ENCODE measurements at places on chromosomes 3 and 15. TPM values are rescaled to one million over a fixed set of nuclear protein-coding genes. Genes with fewer than 3 reads are reported as not detected.
A peak's percentile ranks its signal among the peaks of the same experiment; 100 is the strongest.

The TFG gene
- total RNA-seq = 105 TPM

The SAMMSON gene
- total RNA-seq = not detected

The CHCHD4 gene
- total RNA-seq = 7.6 TPM

The IQCF2 gene
- not detected for total RNA-seq

DNA sequence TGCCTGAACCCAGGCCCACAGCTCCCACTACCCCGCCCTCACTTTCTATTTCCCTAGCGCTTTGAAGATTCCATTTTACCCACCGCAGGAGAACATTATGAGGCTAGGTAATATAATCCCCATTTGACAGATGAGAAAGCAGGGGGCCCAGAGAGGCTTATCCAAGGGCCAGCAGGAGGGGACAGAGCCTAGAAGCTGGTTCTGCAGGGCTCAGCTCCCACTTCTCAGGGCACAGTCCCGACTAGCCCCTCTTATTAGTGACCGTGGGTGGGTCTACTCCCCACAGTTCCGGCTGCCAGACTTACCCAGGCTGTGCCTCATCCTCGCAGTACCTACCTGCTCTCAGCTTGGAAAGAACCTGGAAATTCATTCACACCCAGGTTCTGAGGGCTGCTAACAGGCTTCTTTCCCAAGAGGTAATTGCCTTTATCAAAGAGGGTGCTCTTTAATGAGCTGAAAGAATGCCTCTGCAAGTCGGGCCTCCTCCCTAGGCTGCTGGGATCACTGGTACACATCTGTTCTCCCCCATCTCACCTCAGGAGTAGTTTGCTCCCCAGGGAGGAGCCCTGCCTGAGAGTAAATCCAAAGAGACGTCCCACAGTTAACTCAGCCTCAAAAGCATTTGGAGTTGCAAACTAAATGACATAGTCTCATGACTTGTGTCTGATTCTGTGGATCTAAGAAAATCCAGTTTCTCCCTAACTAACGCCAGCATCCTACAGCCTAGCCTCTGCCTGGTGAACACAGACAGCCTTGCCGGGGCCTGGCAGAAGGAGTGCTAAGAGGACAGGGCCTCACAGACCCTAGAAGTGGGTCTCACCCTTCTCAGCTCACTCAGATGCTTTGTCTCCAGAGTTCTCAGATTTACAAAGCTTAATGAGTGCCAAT lies 125.0 kb downstream of the CHSY1 start:
- H3K27ac ChIP-seq = peak overlapping the region; percentile 86
- H3K27me3 ChIP-seq = no peaks in the 10 kb centered on the region
- DNase-seq = peak; percentile 53
- H3K4me3 ChIP-seq = no peak overlapping the region
- no peaks in the 10 kb centered on the region for H3K36me3 ChIP-seq
- peaks cover 20% of the 10 kb centered on the region for H3K4me1 ChIP-seq

- no peak overlapping the region for H3K4me3 ChIP-seq
- no peaks in the 10 kb centered on the region for H3K27me3 ChIP-seq
- DNase-seq = no peak
- no peak overlapping the region for H3K27ac ChIP-seq
- H3K36me3 ChIP-seq = no peaks in the 10 kb centered on the region
- no peaks in the 10 kb centered on the region for H3K4me1 ChIP-seq
Observed at GRCh38 chr3:9111866-9112265, 137.6 kb downstream of the SRGAP3 start.

GRCh38 chr3:121989943-121990342 lies 32.1 kb downstream of the ILDR1 start:
- peak; percentile 23 for DNase-seq
- H3K27me3 ChIP-seq = no peaks in the 10 kb centered on the region
- H3K36me3 ChIP-seq = no peaks in the 10 kb centered on the region

DNA sequence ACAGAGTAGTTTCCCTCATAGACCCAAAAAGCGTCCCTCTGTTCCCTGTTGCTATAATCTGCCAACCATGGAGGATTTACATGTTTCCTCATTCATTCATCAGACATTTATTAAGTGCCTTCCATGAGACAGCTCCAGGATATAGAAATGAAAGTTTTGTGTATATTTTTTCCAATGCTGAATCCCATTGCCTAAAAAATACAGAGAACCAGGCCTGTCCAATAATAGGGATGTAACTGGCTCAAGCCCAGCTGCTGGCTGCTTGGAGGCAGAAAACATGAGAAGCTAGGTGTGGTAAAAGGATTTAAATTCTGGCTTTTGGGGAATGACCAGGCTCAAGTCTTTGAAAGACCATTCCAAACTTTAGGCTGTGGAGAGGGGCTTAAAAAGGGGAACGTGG lies 41.5 kb downstream of the RARB start:
- H3K36me3 ChIP-seq = no peaks in the 10 kb centered on the region
- H3K27ac ChIP-seq = no peak overlapping the region
- H3K4me1 ChIP-seq = peaks cover 11% of the 10 kb centered on the region
- no peaks in the 10 kb centered on the region for H3K27me3 ChIP-seq
- H3K4me3 ChIP-seq = no peak overlapping the region
- no peak for DNase-seq

GRCh38 chr3:197880491-197881269 lies 69.3 kb upstream of the RPL35A start:
- DNase-seq = peak; percentile 15
- peak overlapping the region; percentile 79 for H3K27ac ChIP-seq
- peaks cover 16% of the 10 kb centered on the region for H3K36me3 ChIP-seq
- no peak overlapping the region for H3K4me3 ChIP-seq
- peaks cover 21% of the 10 kb centered on the region for H3K4me1 ChIP-seq

- H3K4me1 ChIP-seq = peaks cover 29% of the 10 kb centered on the region
- DNase-seq = no peak
- no peak overlapping the region for H3K27ac ChIP-seq
- H3K4me3 ChIP-seq = no peak overlapping the region
- H3K36me3 ChIP-seq = no peaks in the 10 kb centered on the region
Observed at GRCh38 chr3:139529662-139530061, 9.9 kb downstream of the RBP1 start.

DNA sequence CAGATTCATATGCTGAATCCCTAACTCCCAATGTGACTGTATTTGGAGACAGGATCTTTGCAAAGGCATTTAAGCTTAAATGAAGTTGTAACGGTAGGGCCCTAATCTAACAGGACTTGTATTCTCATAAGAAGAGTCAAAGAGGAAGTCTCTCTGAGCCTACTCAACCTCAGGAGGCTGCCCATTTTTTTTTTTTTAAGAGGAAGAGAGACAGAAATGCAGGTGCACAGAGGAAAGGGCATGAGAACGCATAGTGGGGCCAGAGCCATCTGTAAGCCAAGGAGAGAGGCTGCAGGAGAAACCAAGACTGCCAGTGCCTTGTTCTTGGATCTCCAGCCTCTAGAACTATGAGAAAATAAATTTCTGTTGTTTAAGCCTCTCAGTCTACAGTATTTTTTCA lies 28.4 kb downstream of the ZNF860 start:
- H3K27ac ChIP-seq = no peak overlapping the region
- DNase-seq = no peak
- no peaks in the 10 kb centered on the region for H3K4me1 ChIP-seq
- no peaks in the 10 kb centered on the region for H3K36me3 ChIP-seq
- H3K27me3 ChIP-seq = no peaks in the 10 kb centered on the region

- no peak overlapping the region for H3K27ac ChIP-seq
- no peaks in the 10 kb centered on the region for H3K36me3 ChIP-seq
- H3K4me3 ChIP-seq = no peak overlapping the region
- H3K4me1 ChIP-seq = no peaks in the 10 kb centered on the region
Observed at GRCh38 chr3:132817646-132818177, 95.5 kb upstream of the NPHP3 start.

DNA sequence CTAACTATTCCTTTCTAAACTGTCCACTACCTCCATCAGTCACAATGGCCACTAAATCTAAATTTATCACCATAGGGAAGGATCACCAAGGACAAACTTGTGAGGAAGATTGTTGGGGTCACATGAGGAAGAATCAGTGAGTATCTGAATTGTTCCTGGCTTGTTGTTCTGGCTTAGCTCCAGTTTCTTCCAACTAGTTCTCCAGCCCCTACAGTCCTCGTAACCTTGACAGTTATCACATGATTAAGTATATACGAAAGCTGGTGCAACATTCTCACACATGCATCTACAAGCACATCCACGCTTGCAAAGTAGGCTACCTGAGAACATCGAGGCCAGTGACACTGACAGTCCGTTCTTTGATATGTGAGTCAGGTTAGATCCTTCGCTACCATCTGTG lies 46.0 kb downstream of the RUBCN start:
- no peak overlapping the region for H3K4me3 ChIP-seq
- H3K27ac ChIP-seq = no peak overlapping the region

DNA sequence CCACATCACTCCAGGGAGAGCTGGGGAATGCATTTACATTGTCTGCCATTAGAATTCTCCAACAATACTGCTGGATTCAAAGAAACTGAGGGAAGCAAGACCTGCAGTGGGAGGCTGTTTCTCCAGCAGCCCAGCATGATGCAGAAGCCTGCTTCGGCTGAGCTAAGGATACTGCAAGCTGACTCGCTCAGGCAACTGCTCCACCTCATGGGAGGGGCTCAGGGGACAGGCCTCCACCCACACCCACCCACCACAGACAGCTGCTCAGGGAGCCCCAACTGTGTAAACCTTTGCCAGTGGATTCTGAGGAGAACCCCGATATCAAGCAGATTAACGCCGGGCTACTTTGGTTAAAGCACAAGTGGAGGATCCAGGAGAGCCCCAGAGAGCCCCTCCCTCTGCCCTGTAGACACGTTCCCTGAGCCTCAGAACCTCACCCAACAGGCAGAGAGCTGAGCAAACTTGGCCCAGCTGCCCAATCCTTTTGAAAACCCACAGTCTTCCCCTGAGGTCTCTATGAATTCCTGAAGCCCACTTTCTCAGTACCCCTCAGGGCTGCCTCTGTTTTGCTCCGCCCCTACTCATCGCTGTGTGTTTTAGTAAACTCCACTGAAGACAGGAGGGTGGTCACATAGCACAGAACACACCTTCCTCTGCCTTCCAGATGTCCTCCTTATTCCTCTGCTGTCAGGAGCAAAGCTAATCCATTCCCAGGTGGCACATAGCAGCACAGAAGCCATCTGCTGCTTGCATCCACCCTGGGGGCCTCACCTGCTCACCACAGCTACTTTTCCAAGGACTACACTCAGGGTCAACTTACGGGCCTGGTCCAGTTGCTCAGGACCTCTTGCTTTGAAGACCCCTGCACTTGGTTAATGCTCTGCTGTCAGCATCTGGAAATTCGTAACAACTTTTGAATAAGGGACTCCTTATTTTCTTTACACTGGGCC lies 269.0 kb downstream of the ABHD5 start:
- H3K36me3 ChIP-seq = no peaks in the 10 kb centered on the region
- peak; percentile 32 for DNase-seq
- H3K4me3 ChIP-seq = no peak overlapping the region
- H3K27me3 ChIP-seq = no peaks in the 10 kb centered on the region
- H3K4me1 ChIP-seq = peaks cover 25% of the 10 kb centered on the region
- no peak overlapping the region for H3K27ac ChIP-seq

DNA sequence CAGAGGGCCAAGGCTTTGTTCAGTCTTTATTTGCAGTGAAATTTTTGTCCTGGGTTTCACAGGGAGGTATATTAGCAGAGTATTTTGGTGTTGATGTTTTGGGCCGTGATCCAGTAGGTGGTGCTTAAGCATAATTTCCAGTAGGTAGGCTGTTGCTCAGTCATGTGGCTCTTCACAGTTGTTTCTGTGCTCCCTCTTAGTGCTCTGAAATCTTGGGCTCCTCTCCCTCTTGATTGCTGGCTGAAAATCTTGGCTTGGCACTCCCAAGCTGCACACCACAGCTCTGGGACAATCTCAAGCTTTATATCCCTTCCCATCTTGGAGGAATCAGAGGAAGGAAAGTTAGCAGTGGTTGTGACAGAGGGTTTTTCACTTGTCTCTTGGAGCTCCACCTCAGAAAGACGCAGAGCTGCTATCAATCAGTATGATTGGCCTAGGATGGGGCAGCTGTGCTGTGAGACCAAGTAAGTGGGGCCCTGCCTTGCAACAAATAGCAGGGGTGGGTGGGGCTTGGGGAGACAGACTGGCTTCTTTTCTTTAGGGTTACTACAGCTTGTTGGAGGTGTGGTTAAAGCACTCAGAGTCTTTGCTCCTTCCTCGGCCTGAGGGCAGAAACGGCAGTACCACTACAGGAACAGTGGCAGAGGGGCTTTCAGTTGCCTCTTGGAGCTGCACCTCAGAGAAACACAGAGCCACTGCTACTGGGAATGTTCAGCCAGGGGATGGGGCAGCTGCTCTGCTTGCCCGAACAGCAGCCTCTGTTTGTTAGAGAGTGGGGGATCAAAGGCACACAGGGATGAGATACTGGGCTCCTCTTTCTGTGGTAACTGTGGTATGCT lies 627.0 kb downstream of the SI start:
- H3K4me3 ChIP-seq = no peak overlapping the region
- H3K27ac ChIP-seq = no peak overlapping the region
- no peaks in the 10 kb centered on the region for H3K36me3 ChIP-seq
- no peaks in the 10 kb centered on the region for H3K4me1 ChIP-seq
- H3K27me3 ChIP-seq = no peaks in the 10 kb centered on the region

- H3K27me3 ChIP-seq = no peaks in the 10 kb centered on the region
- H3K27ac ChIP-seq = no peak overlapping the region
- no peak for DNase-seq
- no peaks in the 10 kb centered on the region for H3K36me3 ChIP-seq
- peaks cover 12% of the 10 kb centered on the region for H3K4me1 ChIP-seq
Observed at GRCh38 chr15:90423801-90424319, 35.8 kb downstream of the IQGAP1 start.

DNA sequence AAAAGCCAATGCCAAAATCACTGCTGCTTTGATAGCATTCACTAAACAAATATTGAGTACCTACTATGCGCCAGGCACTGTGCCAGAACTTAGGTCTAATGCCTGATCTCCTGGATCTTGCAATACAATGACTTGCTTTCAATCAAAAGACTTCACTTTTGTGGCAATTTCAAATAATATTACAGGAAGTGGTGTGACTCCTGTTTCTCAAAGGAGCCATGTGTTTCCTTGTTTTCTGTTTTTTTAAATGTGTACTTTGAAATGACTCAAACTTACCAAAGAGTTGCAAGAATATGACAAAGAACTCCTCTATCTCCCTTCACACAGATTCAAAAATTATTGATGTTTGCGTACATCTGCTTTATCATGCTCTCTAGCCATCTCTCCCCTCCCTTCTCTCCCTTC lies 18.3 kb downstream of the OSBPL10 start:
- H3K4me3 ChIP-seq = no peak overlapping the region
- no peaks in the 10 kb centered on the region for H3K36me3 ChIP-seq
- H3K4me1 ChIP-seq = peaks cover 32% of the 10 kb centered on the region

- peak; percentile 64 for DNase-seq
- peaks cover 29% of the 10 kb centered on the region for H3K4me1 ChIP-seq
- H3K36me3 ChIP-seq = no peaks in the 10 kb centered on the region
Observed at GRCh38 chr3:182490596-182491491, 302.5 kb upstream of the ATP11B start.

GRCh38 chr3:143526011-143526545 lies 322.2 kb downstream of the SLC9A9 start:
- H3K27ac ChIP-seq = no peak overlapping the region
- peak; percentile 11 for DNase-seq
- H3K4me1 ChIP-seq = no peaks in the 10 kb centered on the region
- H3K4me3 ChIP-seq = no peak overlapping the region
- no peaks in the 10 kb centered on the region for H3K27me3 ChIP-seq
- H3K36me3 ChIP-seq = no peaks in the 10 kb centered on the region
